Cerebellar nuclear complex (tissue), 1 donor: ENCODE measurements at places on chromosomes 4 and X.

- no peak for DNase-seq
These were observed 8.0 kb downstream of the RADX start for GRCh38 chrX:106619797-106620196.

- no peak for DNase-seq
These were observed 67.7 kb downstream of the SMIM20 start for GRCh38 chr4:25981749-25982148.

DNA sequence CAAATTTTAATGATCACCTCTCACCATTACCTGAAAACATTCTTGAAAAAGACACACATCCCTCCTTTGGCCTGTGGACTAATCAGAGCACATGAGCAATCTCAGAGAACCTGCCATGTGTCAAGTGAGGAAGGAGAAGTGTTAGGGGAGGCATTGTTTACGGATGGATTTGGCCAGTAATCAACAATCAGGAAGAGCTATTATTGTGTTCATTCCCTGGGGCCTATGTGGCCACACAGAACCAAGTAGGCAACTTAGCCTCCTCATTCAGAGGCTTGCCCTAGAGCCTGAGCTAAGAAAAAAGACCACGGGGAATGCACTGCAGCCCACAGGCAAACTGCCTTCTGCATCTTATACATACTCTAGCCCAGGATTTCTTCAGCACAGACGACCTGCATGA, 40.6 kb upstream of the DOCK11 start:
- no peak for DNase-seq

DNA sequence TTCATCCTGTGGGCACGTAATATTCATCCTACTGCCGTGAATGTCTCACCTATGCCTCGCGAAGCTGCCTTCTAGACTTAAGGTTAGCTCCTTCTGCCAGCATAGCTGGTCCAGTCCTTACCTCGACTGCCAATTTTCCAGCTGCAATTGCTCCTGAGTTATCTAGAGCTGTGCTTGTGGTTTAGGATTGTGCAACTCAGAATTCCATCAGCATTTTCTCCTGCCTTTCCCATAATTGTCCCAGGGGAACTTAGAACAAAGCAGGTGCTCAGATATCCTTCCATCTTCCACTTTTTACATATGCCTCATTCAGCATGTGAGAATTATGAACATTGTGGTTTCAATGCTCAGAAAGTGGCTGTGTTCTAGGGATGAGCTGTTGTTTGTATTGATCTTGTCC, 131.4 kb upstream of the ADGRL3 start:
- no peak for DNase-seq

GRCh38 chrX:71637253-71637618, 18.9 kb upstream of the CXCR3 start:
- no peak for DNase-seq

- DNase-seq: no peak
These were observed 256.8 kb upstream of the STS start for GRCh38 chrX:6890544-6891261.
